ENCODE measurements at places on chromosomes 2 and 18. TPM values are rescaled to one million over a fixed set of nuclear protein-coding genes. Genes with fewer than 3 reads are reported as not detected.

NT5C1B gene
- total RNA-seq: not detected

GAREM2 gene
- total RNA-seq: not detected

MC5R gene
- total RNA-seq: not detected

ZNF396 gene
- total RNA-seq: 6.6 TPM

PLA2R1 gene
- 11.6 TPM for total RNA-seq

RAB1A gene
- 57.8 TPM for total RNA-seq

WDR43 gene
- total RNA-seq: 17.4 TPM

DNA sequence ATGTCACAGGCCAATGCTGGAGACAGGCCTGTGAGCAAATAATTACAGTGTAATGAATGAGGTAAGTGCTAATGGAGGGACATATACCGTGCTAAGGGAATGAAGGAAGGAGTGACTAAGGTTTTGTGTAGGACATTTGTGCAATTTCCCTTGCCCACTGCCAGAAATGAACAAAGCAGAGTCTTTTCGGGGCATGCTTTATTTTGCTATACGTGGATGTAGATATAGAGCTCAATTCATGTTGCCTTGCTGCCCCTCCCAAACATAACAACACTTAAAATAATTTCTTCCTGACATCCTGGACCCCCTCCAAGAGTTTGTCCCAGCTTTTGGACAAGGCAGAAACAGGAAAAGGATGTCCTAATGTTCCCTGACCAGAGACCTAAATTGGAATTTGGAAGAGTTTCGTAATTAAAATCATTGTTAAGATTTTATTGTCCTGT lies 23.7 kb upstream of the CD28 start:
- no peak for DNase-seq

DNA sequence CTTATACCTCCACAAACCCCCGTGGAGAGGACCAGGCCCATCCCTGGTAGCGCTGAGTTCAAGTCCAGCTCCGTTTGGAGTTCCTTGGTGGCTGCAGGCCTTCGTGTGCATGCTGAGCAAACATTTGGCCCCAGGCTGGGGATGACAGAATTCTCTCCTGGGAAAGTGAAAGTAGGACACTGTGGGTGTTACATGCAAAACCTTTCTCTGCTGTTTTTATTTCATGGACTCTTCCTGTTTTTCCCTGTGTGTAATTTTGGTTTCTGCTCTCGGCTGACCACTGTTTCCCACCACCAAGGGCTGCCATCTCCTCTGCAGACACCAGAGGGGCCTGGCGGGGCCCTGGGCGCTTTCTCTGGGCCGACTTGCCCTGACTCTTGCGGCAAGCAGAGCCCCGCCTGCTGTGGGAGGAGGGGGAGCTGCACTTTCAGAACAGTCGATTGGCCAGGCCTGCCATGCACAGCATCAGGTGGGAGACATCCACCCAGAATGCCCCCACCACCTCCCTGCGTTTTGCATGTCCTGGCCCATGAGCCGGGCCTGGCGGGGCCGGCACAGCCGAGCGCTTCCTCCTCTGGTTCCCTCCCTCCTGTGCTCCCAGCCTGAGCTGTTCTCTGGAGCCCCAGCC lies 102.4 kb downstream of the CABLES1 start:
- DNase-seq: peak; percentile 72

- no peak for DNase-seq
Measured at GRCh38 chr18:78713069-78713468, 266.5 kb upstream of the SALL3 start.

GRCh38 chr2:209933499-209934483 lies 68.6 kb upstream of the RPE start:
- DNase-seq: no peak

GRCh38 chr18:73793386-73793785 lies 354.2 kb downstream of the FBXO15 start:
- no peak for DNase-seq

GRCh38 chr2:229800997-229801754 lies 86.8 kb upstream of the DNER start:
- peak; percentile 51 for DNase-seq

- DNase-seq: no peak
Measured at GRCh38 chr2:72678024-72678423, 147.8 kb downstream of the EXOC6B start.

GRCh38 chr2:208489687-208490086 lies 83.1 kb downstream of the PTH2R start:
- DNase-seq: no peak

DNA sequence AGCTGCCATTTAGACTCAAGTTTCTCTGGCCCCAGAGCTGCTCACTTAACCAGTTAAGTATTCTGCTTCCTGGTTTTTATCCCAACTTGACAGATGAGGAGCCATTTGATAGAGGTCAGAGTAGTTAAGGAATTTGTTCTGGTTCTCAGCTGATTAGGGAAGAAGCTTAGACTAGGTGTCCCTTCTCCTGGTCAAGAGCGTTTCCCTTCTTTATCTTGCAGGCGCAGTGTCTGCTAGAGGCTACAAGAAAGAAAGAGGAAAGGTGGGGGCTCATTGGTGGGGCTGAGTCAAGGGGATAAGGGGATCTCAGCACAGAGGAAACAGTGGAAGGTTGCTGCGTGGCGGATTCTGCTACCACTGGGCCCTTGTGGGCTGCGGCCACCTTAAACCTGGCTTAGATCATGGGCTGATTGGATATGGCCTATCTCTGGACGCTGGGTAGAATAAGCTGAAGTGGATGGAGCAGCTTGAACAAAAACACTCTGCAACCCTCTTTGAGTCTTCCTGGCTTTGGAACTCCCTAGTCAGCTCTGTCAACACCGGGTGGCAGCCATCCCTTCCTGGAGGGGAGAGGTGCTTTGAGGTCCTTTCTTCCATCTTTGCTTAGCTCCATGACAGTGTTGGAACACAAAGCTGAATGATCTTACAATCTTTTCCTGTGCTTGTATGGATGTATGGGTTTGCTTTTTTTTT lies 70.8 kb downstream of the QPCT start:
- DNase-seq: no peak

GRCh38 chr18:71001597-71001996 lies 712.8 kb downstream of the SOCS6 start:
- no peak for DNase-seq

GRCh38 chr2:110881908-110882307 lies 149.5 kb downstream of the ACOXL start:
- DNase-seq: no peak

DNA sequence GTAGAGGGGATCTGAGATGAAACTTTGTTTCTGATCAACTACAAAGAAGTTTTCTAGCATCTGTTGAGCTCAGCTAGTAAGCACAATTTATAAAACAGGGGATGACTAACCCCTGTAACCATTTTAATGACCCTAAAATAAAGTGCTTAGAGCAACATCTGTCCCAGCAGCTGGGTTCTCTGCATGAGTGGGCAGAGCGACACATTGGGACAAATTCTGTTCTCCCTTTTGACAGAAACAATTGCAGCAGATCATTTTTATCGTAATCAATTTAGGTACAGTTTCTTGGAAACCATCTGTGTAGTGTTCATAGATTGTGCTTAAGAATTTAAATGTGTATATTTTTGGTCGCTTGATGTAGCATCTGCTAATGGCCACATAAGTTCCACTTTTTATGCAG lies 678.0 kb downstream of the RNF144A start:
- no peak for DNase-seq

DNA sequence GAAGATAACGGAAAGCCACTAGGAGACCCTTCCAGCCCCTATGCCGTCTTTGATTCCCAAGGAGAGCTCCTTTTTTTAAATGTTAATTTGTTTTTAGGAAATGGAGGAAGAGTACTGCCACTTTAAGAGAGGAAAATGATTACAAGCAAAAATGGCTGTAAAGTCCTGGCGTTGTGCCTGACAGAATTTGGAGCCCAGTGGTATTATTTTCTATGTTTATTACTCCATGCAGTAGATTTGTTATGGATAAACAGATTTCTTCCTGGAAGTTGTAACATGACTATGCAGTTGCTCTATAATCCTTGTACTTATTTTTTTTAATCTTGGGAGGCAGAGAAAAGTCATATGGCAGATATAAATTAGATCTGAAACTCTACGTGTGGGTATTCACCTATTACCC lies 141.3 kb downstream of the GBX2 start:
- no peak for DNase-seq

- no peak for DNase-seq
Measured at GRCh38 chr2:169089182-169089581, 19.8 kb downstream of the DHRS9 start.

DNA sequence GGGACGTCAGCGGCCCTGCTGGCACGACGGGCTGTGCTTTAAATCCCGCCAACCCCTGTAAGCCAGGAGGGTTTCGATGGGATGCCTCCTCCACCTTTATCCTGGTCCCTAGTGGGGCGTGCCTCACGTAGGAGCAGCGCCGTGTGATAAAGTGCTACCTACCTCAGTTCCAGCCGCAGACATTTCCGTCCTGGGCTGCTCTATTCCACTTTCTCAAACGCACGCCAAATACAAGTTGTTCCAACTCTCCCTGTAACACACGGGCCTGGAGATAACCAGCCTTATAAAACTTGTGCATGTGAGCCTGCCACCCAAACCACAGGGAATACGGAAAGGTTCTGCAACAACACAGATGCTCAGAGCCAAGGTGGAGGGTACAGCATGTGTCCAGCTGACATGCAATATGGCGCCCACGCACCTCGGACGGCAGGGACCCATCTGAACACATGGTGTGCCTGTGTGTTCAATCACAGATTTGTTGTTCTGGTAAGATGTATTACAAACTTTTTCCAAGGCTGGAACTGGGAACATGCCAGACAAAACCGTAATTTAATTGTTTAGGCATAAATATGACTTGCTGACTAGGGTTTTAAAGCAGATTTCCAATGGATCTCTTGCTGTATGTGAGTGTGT lies 47.7 kb downstream of the ZNF516 start:
- DNase-seq: no peak

DNA sequence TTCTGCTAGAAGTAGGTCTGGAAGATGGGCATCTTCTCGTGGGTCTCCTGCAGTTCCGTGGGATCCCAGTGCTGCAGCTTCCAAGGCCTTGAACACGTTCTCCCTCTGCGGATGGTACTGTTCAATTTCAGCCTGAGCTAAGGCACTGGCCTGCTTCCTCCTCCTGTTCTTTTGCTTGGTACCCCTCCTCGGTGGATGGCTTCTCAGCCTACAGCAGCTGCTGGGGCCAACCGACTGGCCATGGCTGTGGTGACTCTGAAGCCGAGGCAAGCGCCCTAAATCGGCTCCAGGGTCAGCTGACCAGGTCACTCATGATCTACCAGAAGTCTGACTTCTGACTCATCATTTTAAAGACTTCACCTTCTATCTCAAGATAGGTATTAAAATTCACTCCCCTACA lies 150.2 kb downstream of the NBAS start:
- no peak for DNase-seq

- peak; percentile 87 for DNase-seq
Measured at GRCh38 chr2:237673130-237674001, 46.0 kb downstream of the LRRFIP1 start.

GRCh38 chr2:23169896-23170295 lies 215.1 kb upstream of the KLHL29 start:
- no peak for DNase-seq

DNA sequence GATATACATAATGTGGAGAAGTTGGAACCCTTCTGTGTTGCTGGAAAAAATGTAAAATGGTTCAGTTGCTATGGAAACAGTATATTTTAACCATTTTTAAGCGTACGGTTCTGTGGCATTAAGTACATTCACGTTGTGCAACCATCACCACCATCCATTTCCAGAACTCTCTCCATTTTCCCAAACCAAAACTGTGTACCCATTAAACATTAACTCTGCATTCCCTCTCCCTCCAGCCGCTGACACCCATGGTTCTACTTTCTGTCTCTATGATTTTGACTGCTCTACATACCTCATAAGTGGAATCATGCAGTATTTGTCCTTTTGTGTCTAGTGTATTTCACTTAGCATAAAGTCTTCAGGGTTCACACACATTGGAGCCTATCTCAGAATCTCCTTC lies 67.3 kb downstream of the LDLRAD4 start:
- no peak for DNase-seq

DNA sequence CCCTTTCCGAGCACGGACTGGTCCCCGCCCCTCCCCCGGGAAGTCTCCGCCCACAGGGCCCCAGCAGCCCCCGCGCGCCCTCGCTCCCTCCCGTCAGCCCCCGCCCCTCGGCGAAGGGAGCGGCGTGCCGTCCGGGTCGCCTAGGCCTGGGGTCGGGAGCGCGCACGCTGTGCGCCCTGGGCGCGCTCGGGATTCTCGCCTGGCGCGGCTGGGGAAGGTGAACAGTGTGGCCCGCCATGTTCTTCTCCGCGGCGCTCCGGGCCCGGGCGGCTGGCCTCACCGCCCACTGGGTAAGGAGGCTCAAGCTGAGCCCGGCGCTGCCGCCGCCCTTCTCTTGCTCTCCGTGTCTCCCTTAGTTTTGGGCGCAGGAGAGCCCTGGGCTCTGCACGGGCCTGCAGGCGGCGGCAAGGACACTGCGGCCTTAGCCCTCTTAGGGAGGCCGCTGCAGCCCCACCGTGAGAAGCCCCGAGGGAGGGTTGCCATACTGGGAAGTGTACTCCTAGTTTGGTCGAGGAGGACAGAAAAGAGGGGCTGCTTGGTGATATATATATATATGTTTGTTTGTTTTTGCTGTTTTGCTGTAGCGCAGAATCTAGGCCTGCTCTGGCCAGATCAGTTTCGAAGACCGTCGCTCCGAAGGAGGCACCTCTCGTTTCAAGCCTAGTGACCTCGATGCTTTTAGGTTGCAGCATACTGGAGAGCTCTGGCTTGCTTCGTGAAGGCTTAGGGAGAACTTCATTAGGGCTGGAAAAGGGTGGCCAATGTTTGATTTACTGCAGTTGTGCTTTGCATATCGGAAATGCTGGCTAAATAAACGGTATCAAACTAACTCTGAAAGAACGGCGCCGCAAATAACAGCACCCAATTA lies at the start of gene NDUFV2:
TSS of gene NDUFV2 (plus strand) at position 192 of the 868 bp plus-strand sequence. CDS start at position 237, 45 bp downstream.
- peak; percentile 99 for DNase-seq

DNA sequence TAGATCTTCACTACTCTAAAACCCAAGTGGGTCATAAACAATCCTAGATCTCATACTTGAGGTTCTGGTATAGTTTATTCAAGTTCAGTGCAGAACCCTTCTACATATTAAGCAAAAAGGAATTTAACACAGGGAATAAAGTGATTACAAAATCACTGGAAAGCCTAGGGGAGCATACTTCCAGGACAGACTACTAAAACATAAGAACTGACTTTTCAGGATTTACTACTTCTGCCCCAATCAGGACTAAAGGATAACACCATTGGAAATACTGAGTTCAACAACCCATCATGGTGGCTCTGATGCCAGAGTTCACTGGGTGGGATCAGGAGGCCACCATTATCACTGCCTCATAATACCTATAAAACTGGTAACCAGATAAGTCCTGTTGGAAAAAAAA lies 123.6 kb downstream of the DNAH7 start:
- DNase-seq: no peak

DNA sequence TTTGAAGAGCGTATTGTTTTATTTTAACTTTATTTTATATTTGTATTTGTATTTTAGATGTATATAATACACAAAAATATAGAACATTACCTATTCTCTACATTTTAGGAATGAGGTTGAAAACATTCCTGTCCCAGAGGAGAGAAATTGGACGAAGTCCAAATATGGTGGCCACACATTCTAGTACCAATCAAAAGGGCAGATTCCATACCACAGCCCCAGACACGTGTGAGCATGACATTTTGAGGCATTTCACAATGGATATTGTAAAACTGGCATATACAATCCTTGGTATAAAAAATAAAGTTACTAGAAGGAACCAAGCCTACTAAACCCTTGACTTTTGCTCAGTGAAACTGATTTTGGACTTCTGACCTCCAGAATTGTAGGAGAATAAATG lies 50.6 kb downstream of the C2orf76 start:
- DNase-seq: no peak

Measured in Peyer's patch (tissue), 4 donors.